ENCODE measurements at places on chromosomes 16 and 17. TPM values are rescaled to one million over a fixed set of nuclear protein-coding genes. Genes with fewer than 3 reads are reported as not detected.

GLTPD2 gene
- total RNA-seq: 0.46 TPM

HBQ1 gene
- total RNA-seq: not detected

ACSM2A gene
- total RNA-seq: 0.26 TPM

DNA sequence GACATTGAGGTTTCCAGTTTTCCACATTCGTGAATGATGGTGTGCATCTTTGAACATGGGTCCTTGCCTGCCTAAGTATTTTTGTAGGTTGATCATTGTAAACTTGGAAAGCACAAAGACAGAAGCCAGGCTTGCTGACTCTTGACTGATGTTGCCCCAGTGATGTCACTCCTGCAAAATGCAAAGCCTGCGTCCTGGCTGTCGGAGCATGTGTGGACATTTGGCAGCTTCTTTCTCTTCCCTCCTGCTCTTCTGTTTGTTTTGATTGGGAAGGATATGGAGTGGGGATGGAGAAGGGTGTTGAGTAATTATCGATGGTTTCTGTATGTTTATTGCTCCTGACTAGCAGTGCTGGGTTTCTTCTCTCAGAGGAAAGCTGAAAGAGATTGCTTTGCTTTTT is 3.2 kb downstream of the NDE1 start:
- DNase-seq: peak; percentile 36

- DNase-seq: no peak
Measured at GRCh38 chr17:67481808-67482207, 104.7 kb downstream of the PITPNC1 start.

GRCh38 chr16:50679266-50679665 is 1.8 kb downstream of the SNX20 start:
- no peak for DNase-seq

All from mucosa of gallbladder (tissue), 1 donor.